ENCODE measurements at places on chromosomes 5 and 9.

DNA sequence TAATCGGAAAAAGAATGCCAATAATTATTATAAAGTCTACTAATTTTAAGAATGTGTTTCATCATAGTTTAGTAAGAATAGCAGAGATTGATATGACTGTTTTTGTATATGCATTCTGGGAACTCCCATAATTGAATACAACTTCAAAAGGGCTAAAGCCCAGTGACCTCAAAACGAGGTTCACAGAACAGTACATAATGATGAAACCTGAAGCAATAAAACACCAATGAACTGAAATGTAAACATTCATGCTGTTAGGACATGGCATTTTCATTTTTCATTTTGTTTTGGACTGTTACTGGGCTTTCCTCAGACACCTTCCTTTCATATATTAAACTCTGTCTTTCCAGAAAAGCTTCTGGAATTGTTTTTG, 684 bp upstream of the JMY start:
- DNase-seq, result peak; percentile 46

- no peak for DNase-seq
Observed at GRCh38 chr5:38023799-38024198, 184.0 kb upstream of the GDNF start.

- no peak for DNase-seq
Observed at GRCh38 chr5:33801292-33801691, 90.5 kb downstream of the ADAMTS12 start.

DNA sequence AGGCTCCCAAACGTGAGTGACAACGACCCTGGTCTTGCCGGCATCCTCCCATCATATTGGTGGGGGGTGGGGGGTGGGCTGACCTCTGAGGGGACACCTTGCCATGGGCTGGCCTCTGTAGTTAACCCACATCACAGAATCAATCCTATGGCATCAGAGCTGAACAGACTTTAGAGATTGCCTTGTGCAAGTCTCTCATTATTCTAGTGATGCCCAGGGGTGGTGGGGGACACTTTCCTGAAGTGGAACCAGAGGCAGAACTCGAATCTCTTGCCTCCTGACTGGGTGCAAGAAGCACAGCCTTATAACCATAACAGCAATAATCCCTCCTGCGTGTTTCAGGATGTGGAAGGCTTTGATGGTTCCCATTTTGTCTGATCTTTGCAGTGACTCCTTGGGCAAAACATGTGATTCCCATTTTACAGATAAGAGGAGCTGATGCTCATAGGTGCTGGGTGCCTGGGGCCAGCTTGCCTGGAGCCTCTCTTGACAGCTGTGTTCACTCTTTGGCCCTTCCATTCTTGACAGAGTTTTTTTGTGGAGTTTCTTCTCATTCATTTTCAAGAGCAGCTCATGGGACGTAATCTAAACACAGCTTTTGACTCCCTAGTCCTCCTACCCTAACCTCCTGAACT, 18.6 kb upstream of the PITX1 start:
- DNase-seq, result no peak

- no peak for DNase-seq
Observed at GRCh38 chr9:98228392-98229089, 26.9 kb downstream of the TBC1D2 start.

- DNase-seq, result no peak
Observed at GRCh38 chr5:15715967-15716366, 216.0 kb downstream of the FBXL7 start.

- DNase-seq, result no peak
Observed at GRCh38 chr9:21121595-21122251, 19.9 kb downstream of the IFNW1 start.

GRCh38 chr5:134553821-134554267, 28.4 kb downstream of the JADE2 start:
- DNase-seq, result no peak

DNA sequence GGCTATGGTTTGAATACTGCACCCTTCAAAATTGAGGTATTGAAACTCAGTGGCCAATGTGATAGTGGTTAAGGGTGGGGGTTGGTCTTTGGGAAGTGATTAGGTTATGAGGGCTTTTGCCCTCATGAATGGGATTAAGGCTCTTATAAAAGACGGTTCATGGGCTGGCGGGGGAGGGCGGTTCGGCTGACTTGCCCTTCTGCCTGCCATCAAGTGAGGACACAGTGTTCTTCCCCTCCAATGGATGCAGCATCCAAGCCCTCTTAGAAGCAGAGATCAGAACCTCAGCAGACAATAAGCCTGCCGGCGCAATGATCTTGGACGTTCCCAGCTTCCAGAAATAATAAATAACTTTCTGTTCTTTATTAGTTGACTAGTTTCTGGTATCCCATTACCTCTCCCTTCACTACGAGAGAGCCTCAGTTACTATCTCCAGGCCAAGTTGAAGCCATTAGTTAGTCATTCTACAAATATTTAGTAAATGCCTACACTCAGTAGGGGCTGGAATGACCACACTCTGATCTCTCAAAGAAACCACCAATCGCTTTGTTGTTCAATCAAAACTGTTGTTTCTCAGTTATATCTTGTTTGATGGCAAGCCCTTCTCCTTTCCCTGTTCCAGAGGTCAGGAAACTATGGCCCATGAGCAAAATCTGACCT, 219.3 kb downstream of the TSSK1B start:
- peak; percentile 69 for DNase-seq

DNA sequence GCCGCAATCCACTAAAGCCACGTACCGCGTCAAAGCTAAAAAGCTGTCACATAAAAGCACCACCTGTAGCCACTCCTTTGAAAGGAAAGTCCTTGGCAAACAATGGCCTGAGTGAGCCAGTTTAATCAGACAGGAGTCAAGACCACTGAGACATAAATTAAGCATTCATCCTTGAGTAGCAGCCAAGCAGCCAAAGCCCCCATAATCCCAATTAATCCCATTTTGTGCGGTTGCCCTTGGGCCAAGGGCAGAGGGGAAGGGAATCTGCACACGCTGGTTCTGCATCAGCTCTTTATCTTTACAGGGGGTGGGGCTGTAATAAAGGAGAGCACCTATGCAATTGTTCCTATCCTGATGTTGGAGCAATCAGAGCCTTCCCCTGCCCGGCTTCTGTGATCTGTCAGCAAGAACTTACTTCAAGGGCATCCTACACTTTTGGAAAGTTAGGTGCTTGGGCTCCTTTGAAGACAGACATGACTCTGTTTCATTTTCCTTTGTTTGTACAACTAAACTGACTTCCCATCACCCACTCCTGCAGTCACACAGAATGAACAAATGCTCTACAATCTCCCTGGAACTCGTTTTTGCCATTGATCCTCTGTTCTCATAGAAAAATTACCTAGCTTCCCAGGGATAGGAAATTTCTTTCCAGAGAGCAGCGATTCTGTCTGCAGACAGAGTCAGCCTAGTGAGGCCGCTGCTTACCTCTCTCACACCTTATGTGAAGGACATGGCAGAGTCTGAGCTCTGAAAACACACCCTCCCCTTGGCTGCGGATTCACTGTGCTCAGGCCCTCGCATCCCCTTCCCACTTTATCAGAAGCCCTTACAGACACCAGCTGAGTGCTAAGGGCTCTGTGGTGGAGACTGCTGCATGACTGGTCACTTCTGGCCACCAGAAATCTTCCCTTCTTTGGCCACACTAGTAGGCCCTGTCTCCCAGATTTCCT, 116.2 kb upstream of the TBCA start:
- no peak for DNase-seq

DNA sequence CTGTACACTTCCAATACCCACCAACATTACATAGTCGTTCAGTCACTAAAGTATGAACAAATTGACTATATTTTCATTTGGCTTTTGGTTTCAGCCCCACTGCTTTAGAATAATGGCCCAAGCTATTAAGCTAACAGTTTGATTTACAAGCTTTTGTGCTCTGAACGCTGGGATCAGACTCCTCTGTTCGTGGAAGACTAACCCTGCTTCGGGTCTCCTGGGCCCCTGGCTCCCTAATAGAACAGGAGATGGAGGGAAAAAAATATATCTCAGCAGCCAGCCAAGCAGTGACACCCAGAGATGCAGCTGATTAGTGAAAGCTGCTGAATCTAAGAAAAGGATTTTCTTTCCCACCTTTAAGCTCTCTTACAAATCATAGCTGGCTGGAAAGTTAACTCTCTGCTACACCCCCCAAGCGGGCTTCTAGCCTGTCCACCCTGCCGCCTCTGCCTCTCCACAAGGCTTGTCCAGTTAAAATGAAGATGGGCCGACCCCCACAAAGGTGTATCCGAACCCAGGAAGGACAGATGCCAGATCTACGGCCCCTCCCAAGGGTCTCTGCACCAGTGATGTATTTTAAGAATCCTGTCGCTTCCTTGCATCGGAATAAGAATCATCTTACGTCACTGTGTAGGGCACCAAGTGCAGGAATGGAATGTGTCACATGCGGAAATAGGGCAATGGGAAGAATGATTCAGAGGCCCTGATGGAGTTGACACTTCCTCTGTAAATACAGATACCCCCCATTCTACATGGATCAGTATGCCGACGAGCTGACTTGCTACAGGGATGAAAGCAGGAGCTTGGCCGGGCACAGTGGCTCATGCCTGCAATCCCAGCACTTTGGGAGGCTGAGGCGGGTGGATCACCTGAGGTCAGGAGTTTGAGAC, 33.4 kb upstream of the BARHL1 start:
- DNase-seq, result peak; percentile 26

- peak; percentile 93 for DNase-seq
Observed at GRCh38 chr5:111830333-111830732, 73.3 kb upstream of the NREP start.

- DNase-seq, result peak; percentile 21
Observed at GRCh38 chr9:72305102-72305546, 59.9 kb downstream of the ZFAND5 start.

DNA sequence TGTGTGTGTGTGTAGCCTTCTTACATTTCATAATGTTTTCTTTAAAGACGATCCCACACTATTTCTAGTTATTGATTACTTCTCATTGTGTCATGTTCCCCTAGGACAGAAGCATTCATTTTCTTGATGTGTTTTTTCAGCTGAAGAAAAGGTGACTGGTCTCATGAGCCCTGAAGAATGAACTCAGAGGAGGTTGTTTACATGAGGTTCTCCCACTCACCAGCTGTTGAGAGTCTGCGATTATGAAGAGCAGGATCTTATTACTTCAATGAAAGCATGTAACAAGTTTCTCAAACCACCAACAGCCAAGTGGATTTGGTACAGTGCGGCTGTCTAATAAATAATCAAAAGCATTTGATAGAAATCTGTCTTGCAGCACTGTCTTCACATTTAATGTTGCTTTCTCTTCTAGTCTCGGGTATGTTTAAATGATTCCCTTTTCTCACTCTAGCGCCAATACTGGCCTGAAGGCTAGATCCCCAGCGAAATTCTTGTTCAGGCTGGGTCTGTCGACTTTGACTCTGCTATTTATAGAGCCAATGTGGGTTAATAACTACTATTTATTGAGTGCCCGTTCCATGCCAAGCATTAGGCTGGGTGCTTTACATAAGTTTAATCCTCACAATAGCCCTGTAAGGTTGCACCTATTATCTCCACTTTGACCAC, 9.6 kb upstream of the FSD1L start:
- DNase-seq, result no peak

GRCh38 chr9:123481209-123481865, 125.3 kb downstream of the CRB2 start:
- no peak for DNase-seq

GRCh38 chr5:154163327-154164248, 26.9 kb upstream of the GALNT10 start:
- no peak for DNase-seq

- no peak for DNase-seq
Observed at GRCh38 chr9:92968081-92968480, 20.8 kb downstream of the FGD3 start.

GRCh38 chr9:132162764-132163456, 1.1 kb downstream of the NTNG2 start:
- no peak for DNase-seq

DNA sequence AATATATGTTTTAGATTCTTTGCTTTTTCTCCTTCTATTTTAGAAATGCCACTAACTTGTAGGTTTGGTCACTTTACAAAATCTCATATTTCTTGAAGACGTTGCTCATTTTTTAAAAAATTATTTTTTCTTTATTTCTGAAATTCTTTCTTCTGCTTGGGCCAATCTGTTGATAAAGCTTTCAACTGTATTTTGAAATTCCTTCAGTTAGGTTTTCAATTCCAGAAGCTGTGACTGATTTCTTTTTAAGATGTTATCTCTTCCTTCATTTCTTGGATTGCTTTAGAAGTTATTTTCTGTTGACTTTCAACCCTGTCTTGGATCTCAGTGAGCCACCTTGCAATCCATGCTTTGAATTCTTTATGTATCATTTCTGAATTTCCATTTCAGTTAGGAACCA, 64.2 kb downstream of the SLC25A46 start:
- DNase-seq, result no peak

GRCh38 chr5:140391312-140391711, 10.3 kb upstream of the ANKHD1 start:
- DNase-seq, result no peak

DNA sequence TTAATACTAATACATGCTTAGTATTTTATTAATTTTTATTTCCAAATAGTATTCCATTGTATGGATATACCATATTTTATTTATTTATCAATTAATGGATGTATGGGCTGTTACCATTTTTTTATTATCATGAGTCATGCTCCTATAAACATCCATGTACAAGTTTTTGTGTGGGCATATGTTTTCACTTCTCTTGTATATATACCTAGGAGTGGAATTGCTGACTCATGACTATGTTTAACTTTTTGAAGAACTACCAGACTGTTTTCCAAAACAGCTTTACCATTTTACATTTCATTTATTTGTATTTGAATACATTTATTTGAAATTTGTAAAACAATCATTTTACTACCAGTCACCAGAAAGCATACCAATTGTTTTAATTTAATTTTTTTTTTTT, 14.1 kb upstream of the LRRC19 start:
- DNase-seq, result peak; percentile 2

DNA sequence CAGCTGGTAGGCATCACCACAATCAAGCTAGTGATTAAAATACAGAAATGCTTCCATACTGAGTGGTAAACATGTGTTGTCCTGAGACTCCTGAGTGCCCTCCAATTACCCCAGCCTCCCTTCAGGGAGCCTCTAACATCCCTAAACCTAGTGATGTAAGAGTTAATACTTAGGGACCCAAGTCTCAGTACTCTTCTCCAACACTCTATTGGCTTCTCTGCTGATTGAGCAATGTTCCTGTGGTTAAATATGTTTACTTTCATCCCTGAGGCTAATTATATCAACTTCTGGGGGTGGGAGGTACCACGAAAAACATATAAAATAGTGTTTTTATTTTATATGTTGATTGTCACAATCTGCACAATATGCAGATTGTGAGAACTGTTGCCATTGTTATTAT, 5.0 kb downstream of the GRXCR2 start:
- no peak for DNase-seq

DNA sequence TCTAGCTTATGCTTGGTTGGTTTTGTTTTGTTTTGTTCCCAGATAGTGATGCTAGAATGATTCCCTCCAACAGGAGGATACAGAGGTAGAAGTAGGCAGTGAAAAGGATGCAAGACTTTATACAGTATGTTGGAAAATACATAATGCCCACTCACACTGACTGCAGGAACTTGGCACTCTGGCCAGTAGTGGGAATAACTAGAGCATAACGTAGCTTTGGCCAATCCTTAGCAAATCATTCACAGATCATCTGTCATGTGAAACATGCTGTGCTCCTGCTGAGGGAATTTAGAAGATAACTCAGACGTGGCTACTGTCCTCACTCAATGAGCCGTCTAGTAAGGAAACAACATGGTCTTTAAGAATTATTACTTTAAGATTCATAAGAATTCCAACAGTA, 13.5 kb downstream of the CFAP90 start:
- no peak for DNase-seq

- DNase-seq, result peak; percentile 98
Observed at GRCh38 chr5:132086277-132086794, 12.7 kb downstream of the CSF2 start.

GRCh38 chr9:109463924-109464625, 34.0 kb downstream of the PTPN3 start:
- DNase-seq, result no peak
